ENCODE measurements at places on chromosomes 2 and 18.

DNA sequence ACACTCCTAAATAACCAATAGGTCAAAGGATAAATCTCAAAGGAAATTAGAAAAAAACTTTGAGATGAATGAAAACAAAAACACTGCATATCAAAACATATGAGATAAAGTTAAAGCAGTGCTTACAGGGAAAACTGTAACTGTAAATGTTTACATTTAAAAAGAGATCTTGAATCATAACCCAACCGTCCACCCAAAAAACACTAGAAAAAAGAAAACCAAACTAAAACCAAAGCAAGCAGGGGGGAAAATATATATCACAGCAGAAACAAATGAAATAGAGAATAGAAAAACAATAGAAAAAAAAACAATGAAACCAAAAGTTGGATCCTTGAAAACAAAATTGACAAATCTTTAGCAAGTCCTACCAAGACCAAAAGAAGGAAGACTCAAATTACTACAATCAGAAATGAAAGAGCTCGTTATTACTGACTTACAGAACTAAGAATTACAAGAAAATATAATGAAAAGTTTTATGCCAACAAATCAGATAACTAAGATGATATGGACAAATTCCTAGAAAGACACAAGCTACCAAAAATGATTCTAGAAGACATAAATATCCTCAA lies 65.6 kb downstream of the TLK1 start:
- DNase-seq = no peak

DNA sequence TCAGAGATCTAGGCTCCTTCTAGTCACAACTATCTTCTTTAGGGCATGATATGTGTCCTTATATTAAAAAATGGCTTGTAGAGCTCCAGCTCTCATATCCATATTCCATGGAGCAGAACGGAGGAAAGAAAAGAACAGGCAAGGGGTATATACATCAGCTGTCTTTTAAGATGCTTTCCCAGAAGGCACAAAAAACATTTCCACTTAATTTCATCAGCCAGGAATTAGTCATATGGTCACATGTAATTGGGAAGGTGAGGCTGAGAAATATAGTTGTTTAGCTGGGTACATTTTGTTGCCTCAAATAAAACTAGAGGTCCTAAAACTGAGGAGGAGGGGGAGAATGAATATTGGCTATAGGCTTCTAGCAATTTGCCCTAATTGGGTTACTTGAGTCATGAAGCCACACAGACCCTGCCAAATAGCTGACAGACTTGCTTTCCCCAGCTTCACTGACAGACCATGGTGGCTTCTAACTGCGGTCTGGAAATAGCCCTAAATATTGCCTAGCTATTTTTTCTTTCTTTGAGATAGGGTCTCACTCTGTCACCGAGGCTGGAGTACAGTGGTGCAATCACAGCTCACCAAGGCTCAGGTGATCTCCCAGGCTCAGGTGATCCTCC lies 20.0 kb downstream of the MAIP1 start:
- no peak for DNase-seq

- DNase-seq = no peak
Observed at GRCh38 chr2:207473049-207473930, 56.5 kb upstream of the CREB1 start.

DNA sequence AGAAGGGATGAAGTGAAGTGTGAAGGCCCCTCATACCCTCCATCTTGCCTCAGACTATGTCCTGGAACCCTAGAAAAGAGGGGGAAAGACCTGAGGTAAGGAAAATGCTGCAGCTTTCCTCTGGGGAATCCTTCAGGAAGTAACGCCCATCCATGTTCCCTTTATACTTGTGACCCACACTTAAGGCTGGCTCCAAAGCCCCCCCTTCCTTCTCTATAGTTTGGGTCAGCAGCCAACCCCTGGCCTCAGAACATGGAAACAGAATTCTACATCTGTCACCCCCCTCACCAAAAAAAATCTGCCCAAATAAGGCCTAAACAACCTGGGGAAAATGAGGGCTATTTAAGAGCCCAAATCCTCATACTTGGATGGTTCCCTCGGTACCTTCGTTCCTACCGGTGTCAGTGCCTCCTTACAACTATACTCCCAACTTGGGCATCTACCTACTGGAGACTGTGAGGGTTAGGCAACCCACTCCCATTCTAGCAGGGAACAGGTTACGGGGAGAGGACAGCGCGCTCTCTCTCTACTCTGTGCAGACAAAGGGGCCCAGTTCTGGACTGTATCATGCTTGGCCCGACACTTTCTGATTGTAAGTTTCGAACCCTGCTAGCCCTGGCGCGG lies 689 bp downstream of the OST4 start:
- DNase-seq = no peak

DNA sequence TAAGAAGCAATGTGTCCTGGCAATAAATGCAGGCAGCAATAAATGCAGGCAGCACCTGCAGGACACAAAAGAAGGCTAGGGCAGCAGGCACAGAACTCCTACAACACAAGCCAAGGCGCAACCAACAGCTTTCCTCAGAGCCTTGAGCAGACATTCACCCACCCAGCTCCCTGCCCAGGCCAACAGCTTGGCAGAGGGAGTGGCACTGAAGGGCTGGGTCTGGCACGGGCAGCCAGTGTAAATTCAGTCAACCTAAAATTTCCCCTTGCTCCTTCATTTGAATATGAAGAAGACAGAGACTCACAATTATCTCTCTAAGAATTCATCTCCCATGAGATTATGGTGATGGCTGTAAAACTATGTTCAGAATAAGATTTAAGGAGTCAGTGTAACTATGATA lies 35.4 kb downstream of the AAK1 start:
- no peak for DNase-seq

DNA sequence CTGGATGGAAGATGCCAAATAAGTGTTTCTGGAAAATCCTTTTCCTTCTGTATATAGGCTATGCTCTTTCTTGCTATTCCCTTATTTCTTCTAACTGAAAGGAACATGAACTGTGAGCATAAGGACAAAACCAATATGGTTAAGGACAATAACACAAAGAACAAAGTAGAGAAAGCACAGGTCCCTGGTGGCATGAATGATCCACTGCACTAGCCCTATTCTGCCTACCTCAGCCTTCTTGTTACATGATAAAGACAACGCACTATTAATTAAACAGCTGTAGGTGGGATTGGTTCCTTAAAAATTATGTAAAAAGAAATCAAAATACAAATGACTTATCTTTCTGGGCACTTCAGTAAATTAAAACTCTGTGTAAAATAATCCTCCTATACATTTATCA lies 1.9 kb upstream of the WDR75 start:
- DNase-seq = no peak

All from sigmoid colon (tissue), 7 donors.